CD4-positive, alpha-beta T cell treated with Interleukin-6 for 4 hours (primary cell): ENCODE measurements at places on chromosomes 1 and 21.

- no peak for DNase-seq
Measured at GRCh38 chr1:218344814-218345672, at the start of gene TGFB2. TSS of gene TGFB2 (plus strand) at chr1:218345336. CDS start at chr1:218346702, 1,366 bp downstream.

- no peak for DNase-seq
Measured at GRCh38 chr1:43460988-43461693, 7.4 kb upstream of the HYI start.

DNA sequence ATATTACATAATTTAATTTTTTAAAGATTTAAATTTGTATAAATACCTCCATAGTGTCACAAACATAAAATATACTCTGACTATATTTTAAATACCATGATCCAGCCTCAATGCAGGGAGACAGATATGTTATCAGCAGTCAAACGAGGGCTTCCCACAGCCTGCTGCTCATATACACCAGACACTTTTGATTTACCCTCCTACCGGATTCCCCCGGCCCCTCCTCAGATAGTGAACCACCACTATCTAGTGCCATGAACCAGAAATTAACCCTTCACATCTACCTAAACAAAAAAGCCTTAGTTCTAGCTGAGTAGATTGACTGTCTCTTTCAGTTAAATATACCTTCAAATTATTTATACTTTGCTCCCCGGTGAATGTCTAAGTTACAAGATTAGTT lies 52.4 kb upstream of the C1orf53 start:
- no peak for DNase-seq

DNA sequence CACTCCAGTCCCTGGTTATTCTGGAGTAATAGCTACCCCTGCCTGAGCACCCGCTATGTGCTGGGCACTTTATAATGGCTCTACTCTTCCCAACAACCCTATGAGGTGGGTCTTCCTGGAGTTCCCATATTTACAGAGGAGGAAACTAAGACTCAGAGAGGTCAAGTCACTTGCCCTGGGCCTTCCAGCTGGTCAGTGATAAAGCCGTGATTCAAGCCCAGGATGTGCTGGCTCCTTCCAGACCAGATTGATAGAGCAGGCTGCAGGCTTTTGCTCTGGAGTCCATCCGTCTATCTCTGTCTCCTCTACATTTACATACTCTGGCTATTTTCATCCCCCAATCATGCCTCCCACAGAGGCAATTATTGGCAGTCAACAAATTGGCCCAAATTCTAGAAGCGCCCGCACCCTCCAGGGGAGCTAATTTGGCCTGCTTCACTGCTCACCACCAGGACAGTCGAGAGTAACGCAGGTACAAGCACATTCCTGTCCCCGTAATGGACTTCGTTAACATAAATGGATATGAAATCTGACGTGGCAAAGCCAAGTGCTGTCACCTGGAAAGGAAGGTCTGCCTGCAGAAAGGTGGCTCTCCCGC lies 39.8 kb upstream of the SELENON start:
- DNase-seq = no peak

GRCh38 chr1:109239409-109240068 lies 9.8 kb upstream of the CELSR2 start:
- peak; percentile 24 for DNase-seq

DNA sequence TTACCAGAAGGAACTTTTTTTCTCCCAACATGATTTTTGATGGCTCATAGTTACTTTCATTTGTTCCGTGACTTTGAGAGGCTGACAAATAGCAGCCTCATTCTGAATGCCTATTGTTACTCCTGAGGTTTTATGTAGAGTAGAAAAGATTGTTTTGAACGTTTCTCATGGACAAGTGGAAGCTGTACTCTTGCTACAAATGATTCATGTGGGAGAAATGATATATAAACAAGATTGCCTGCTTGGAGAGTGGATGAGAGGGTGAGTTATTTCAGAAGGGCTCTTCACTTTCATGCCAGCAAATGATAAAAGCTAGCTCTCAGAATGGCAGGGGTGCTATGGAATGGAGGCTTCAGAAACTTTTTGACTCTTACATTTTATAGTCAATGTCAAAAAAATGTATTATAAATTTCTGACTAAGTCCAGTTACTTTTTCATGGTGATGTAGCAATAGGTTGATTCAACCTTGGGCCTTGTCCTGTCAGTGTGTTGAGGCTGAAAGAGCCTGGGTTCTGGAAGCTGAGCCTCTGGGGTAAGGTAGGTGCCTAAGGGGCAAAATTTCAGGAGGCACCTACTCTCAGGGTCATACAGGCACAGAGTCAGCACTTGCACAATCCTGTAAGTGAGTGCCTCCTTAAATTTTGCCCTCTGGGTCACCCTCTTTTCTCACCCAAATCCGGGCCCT lies 19.4 kb downstream of the JUN start:
- DNase-seq = no peak

DNA sequence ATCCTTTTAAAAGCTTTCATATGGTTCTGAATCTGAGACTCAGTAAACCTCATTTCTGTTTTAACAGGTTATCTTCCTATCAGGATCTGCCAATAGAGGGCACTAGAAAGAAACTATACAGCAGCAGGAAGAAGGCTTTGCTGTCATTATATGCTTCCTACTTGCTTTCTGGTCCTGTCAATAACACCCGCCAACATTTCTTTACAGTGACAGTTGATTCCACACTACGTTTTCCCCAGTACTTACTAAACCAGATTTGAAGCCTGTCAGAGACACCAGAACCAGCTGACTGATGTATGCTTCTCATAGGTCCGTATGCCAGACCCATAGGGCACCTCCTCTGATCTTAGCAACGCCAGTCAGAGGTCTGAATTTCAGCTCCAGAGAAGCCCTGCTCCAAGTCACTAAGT lies 341.0 kb upstream of the NEGR1 start:
- DNase-seq = no peak

GRCh38 chr1:11407301-11407994 lies 71.5 kb upstream of the DISP3 start:
- peak; percentile 45 for DNase-seq

DNA sequence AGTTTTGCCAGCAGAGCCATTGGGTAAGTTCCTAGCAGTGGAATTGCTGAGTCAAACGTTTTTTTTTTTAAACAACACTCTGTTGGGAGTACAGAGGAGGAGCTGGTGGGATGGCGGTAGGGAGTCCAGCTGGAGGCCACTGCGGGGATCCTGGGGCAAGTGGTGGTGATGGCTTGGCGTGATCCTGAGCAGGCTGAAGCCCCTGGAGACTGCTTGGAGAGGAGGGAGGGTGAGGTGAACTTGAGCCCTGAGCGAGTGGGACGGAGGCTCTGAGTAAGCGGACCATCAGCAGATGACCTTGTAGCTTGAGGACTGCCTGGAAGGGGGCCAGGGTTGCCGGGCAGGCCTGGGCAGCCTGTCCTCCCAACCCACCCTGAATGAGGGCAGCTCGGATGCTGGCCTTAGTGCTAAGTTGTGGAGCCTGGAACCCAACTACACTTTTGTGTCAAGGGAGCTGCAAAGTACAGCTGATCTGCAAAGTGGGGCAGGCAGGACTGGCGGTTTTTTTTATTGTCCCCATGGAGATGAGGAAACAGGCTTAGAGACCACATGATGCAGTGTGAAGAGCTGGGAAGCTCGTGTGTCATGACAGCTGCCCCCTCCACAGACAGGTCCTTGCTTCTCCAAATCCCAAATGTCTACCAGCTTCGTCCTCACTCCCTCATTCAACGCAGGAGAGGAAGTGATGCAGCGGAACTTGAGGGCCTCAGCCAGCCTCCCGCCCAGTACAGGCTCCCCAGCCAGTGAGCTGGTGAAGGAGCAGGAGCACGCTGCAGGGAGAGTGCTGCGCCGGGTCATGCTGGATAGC lies 20.2 kb downstream of the MRPL37 start:
- DNase-seq = no peak

GRCh38 chr1:191206513-191207207 lies 729.0 kb upstream of the BRINP3 start:
- DNase-seq = no peak

- DNase-seq = no peak
Measured at GRCh38 chr1:186236921-186237320, 138.1 kb downstream of the TPR start.
